Stromal cell of bone marrow (primary cell): ENCODE measurements at places on chromosomes 1 and 21.

DNA sequence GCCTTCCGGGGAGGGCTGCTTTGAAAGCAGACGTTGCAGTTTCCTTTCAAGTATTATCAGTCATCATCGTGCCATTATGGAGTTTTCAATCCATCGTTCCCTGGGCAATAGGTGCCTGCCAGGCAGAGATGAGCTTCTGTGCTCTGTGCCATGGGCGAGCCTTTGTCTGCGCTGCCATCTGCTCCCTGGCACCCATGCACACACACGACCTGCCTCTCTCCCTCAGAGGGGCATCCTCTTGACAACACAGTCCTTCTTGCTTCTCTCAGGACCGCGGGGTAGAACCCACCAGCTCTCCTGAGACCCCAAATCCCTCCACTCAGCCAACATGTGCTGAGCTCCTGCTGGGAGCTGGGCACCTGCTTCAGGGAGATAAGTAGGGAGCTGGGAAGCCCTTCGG, 149.3 kb downstream of the HMGB4 start:
- DNase-seq = no peak

GRCh38 chr1:181804989-181805388, 256.5 kb downstream of the ZNF648 start:
- DNase-seq = no peak

- DNase-seq = no peak
Measured at GRCh38 chr1:209646558-209646957, 5.7 kb downstream of the LAMB3 start.

GRCh38 chr1:215071078-215071477, 11.5 kb upstream of the KCNK2 start:
- no peak for DNase-seq

DNA sequence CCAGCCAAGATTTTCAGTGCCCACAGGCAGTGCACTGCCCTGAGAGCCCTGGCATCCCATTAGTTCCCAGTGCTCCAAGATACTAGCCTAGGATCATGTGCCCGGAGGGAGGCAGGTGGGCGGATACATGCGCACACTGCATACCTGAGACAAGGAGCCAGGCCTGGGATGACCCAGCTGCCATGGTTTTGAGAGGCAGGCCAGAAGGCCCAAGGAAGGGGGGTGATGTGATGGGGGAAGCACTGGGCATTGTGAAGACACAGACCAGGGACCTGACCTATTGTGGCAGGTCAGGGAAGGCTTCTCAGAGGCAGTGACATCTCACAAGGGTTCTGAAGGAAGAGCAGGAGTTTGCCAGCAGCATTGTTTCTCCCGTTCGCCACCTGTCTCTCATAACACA, 3.6 kb downstream of the ZC3H12A start:
- DNase-seq = no peak
